Sciatic nerve (tissue), 2 donors: ENCODE measurements at places on chromosomes 16 and 17.

- DNase-seq: no peak
These were observed 762 bp downstream of the WDR59 start for GRCh38 chr16:74984194-74984528.

DNA sequence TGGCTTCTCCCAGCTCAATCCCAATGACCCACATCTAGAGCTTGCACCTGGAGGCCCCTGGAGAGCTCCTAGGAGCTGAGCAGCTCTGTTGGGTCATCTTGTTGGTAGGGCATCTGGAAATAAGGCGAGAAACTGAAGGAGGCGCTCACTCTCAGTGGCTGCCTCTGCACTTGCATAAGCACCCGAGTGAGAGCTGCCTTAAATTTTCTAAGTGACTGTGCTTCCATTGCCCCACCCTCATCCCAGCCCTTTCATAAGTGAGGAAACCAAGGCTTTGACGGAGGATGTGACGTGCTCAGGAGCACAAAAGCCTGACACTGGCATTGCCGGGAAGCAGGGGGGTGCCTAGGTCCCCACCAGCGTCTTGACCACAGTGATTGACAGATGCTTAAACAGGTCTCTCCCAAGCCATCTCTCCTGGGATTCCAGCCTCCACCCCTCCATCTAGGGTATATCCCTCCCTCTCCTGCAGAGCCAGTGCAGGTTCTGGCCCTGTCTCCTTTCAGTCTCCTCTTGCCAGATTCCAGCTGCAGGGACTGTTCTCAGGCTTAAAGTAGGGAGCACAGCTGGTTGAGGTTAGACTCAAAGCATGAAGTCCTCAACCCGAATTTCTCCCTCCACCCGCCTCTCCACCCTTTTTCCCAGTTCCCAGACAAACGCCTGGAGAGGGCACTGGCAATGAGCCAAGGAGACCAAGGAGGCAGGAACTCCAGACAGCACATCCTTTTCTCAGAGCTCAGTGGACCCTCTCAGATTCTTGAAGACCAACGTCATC is 113.7 kb downstream of the IRX5 start:
- DNase-seq: no peak

DNA sequence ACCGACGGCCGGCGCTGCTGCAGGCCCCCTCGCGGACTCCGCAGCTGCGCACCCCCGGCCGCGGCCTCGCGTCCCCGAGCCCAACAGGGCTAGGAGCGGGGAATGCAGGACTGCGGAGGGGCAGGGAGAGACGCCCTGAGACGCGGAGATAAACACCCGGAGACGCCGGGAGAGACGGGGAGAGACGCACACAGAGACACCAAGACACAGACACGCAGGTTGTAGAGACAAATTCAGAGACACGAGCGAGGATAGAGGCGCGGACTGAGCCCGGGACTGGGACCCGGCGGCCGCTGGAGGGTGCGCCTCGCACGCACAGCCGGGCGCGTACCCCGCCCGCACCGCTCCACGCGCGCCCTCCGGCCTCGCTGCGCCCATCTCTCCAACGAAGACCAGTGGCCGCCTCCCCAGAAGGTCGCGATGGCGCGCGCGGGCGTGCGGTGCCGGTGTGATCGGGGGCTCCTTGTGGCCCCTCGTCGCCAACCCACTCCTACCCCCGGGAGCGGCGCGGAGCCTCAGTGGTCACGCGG is 902 bp downstream of the STAC2 start:
- no peak for DNase-seq

DNA sequence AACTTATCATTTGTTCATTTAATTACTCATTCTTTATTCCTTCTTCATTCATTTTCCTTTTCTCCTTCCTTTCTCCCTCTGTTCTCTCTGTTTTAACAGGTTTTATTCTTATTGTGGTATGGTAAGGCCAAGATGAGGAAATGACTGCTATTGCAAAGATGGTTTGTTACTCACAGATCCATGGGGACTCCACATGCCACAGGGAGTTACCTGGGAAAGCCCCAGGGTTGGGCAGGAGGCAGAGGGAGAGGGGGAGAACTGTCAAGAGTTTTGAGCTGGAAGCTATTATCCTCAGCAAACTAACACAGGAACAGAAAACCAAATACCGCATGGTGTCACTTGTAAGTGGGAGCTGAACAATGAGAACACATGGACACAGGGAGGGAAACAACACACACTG is 453.3 kb downstream of the WWOX start:
- DNase-seq: no peak

DNA sequence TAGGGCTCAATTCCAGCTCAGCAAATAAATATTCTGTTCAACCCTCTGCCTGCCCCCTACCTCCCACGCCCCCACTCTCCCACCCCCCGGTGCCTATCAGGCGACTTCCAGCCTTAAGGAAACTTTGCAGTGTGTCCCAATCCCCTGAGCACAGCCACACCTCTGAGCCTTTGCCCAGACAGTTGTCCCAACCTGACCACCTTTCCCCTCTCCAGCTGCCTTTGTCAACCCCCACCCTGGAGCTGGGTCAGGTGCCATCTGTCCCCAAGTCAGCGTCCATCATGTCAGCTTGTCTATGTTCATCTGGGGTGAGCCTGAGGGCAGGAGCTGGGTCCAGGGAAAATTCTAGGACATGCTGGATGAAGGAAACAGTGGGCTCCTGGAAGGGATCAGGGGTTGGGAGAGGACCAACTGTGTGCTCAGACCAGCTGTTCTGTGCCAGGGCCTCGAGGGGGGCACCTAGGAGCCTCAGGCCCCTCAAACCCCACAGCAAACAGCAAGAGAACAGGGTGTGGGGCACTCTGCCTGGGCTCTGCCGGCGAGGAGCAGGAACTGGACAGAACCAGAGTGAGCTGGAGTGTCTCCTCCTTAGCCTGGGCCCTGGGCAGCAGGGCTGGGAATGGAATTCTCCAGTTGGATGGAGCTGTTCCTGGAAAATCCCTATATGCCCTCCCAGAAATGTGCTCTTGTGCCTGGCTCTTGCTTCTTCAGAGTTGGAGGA is 17.8 kb downstream of the CDH16 start:
- no peak for DNase-seq

- DNase-seq: peak; percentile 47
These were observed 56.0 kb upstream of the DOC2B start for GRCh38 chr17:237406-237955.

DNA sequence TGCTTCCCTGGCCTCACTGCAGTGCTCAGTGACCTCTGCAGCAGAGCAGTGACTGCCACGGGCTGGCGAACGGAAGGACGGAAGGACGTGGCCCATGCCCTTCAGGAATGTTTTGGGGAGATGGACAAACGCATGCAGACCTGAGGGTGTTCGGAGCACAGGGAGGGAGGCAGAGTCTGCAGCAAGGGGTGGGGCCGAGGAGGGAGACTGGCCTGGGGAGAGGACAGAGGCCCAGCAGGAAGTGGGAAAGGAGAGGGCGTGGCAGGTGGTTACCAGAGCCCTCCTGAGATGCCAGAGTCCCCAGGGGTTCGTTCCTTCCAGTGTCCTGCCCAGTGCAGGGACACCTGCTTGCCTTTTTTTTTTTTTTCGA is 21.9 kb downstream of the ADORA2B start:
- no peak for DNase-seq

- DNase-seq: no peak
These were observed 41.8 kb upstream of the CDH8 start for GRCh38 chr16:62077998-62078397.

GRCh38 chr17:179781-180380 is 1.6 kb downstream of the DOC2B start:
- DNase-seq: no peak

DNA sequence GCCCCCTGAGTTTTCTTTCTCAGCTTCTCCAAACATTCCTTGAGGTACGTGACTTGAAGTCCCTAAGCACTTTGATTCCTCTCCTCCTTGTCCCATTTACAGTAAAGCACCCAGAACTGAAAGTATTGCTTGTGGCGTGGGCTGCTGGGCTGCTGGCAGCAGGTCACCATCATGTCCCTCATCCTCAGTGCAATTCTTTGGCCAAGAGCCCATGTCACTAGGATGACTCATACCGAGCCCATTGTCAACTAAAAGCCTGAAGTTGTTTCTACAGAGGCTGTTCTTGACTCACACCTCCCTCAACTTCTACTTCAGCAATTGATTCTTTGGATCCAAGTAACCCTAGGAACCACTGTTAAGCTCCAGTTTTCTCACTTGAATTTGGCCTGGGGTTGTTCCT is 54.3 kb downstream of the KPNA2 start:
- no peak for DNase-seq

DNA sequence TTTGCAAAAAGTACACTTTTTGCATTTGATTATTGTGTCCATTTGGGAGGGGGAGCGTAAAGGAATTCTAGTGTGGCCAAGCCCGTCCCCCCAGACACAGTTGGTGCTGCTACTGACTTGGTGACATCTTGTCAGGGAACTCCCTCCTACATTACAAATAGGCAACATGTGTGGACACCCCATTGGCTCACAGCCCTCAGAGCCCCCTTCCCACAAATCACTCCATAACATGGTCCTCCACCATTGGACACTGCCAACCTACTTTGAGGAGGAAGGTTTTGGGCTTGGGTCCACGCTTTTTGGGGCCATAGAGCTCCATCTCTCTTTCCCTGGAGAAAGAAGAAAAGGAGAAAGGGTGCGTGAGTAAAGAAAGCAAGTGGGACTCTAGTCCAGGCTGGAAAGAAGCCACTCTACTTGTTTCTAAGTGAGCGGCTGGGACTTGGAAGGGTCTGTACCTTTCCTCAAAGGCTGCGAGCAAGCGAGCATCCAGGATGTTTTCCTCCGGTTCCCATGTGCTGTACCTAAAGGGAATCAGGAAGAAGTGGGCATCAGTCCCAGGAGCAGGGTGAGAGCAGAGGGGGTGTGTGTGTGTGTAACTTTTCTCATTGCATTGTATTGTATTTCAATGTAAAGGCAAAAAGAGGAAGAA is 958 bp downstream of the CBX8 start:
- DNase-seq: no peak

GRCh38 chr17:27343977-27344607 is 50.2 kb downstream of the WSB1 start:
- DNase-seq: no peak

DNA sequence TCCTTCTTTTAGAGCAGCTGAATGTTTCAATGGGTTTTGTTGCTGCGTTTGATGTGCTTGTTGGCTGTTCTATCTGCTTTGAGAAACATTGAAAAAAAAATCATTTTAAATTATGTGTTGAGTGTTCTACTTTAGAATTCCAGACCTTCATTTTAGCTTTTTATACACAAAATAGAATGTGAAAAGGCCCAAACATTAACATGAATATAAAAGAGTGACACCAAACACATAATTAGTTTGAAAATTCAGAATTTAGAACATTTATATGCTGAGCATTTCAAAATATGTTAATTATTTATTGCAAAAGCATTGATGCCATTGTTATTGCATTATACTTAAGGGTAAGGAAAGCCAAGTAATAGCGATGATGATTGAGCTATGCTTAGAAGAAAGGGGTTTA is 2.9 kb downstream of the NFAT5 start:
- no peak for DNase-seq

- DNase-seq: peak; percentile 83
These were observed 8.3 kb downstream of the MRPL28 start for GRCh38 chr16:361872-362701.

- peak; percentile 53 for DNase-seq
These were observed 29.0 kb downstream of the MARCHF10 start for GRCh38 chr17:62778990-62779681.

DNA sequence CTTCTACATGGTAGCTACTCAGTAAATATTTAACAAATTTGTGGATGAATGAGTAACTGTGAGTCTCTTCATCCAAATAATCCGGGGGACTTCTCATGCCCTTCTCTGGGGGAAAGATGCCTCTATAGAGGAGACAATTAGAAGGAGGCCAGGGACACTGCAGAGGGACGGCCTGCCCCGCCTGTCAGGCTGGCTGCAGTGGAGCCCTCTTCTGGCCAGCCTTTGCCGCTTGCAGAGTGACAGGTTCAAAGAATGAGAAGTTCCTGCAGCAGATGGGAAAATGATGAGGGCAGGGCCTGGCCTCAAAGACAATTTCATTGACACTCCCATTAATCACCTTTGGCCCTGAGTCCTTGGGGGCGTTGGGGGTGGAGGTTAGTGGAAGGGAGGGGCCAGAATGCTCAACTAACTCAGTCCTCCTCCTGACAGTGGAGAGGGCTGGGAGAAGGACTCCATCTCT is 339.0 kb downstream of the MAF start:
- DNase-seq: no peak

DNA sequence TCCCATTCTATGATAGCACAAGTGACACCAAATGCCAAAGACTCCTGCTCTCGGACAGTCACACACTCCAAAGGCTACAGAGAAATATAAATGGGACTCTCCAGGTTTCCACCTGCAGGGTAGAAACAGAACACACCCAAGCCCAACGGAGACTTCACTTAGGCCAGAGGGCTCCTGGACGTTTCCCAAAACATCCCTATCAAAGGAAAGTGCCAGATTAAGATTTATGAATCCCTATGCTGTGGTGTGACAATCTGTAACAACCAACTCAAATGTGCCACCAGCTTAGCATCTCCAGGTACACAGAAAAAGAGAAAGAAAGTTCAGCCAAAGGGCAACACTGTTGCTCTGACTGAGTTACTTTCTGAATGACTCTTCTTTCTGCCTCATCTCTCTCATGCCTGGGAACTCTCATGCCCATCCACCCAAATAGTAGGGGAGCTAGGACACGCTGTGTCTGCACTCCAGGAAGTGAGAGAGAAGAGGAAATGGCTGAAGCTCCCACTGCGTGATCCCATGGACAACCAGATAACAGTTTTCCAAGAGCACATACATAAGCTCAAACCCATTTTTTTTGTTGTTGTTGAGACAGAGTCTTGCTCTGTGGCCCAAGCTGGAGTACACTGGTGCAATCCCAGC is 49.7 kb downstream of the SMG6 start:
- no peak for DNase-seq

- DNase-seq: peak; percentile 42
These were observed 32.5 kb downstream of the RPH3AL start for GRCh38 chr17:320139-320538.

DNA sequence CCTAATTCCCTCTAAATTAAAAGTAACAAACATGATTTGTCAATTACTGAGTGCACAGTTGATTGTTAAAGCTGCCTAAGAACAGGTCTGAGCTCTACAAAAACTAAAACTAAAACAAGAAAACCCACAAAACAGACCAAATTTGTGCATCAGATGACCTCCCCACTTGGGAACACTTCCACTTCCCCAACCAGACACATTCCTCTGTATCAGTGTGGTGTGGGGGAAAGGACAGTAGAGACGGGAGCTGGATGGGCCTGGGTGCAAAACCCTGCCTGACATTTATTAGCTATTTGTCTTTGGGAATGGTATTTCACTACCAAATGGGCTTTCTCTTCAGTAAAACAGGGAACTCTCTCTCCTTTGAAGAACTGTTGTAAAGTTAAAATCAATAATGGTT is 29.8 kb downstream of the STAT3 start:
- no peak for DNase-seq

DNA sequence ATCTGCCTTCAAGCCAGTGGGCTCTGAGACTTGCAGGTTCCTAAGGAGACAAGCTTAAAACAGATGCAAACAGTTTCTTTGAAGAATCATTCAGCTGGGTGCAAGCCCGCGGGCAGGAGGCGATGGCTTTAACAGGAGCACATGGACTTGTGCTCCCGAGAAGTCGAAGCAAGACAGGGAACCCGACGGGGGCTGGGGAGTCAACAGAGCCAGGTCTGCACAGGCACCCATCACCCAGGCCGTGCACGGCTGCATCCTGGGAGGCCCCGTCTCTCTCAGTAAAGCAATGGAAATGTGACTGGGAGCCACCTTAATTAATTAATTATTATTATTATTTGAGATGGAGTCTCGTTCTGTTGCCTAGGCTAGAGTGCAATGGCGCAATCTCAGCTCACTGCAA is 333 bp upstream of the PTX4 start:
- no peak for DNase-seq
